ENCODE measurements at places on chromosomes 11 and 22. TPM values are rescaled to one million over a fixed set of nuclear protein-coding genes. Genes with fewer than 3 reads are reported as not detected.

The OR4P4 gene
- not detected for total RNA-seq

The MS4A12 gene
- not detected for total RNA-seq

The RSF1 gene
- 80.3 TPM for total RNA-seq

The FDX1 gene
- 10.6 TPM for total RNA-seq

The LYVE1 gene
- 56.5 TPM for total RNA-seq

The MPEG1 gene
- total RNA-seq, result 15.8 TPM

The AP2A2 gene
- 55.3 TPM for total RNA-seq
